ENCODE measurements at places on chromosomes 6 and 20. TPM values are rescaled to one million over a fixed set of nuclear protein-coding genes. Genes with fewer than 3 reads are reported as not detected.

Gene HTR1E
- not detected for total RNA-seq

Gene SIRPA
- 22.8 TPM for total RNA-seq

Gene UBE2J1
- 15.5 TPM for total RNA-seq

Gene NFATC2
- total RNA-seq, result 9.3 TPM

Gene KCNK15
- total RNA-seq, result 0.79 TPM

Gene NKX2-2
- not detected for total RNA-seq

Gene RIMS4
- total RNA-seq, result 1.8 TPM

Gene CCN5
- 27.5 TPM for total RNA-seq

Gene PRSS16
- 3.2 TPM for total RNA-seq

Gene C6orf58
- total RNA-seq, result not detected

Gene TSBP1
- total RNA-seq, result not detected

Gene MAN1A1
- total RNA-seq, result not detected

Gene RWDD1
- 34.7 TPM for total RNA-seq

Gene RALGAPB
- 18.2 TPM for total RNA-seq

Gene CCDC170
- total RNA-seq, result 0.12 TPM

Gene CPXM1
- total RNA-seq, result not detected

Gene FAM110A
- total RNA-seq, result 10.3 TPM

Gene GSTA3
- not detected for total RNA-seq

Gene SIRPB1
- 0.29 TPM for total RNA-seq

Gene FKBP5
- 117 TPM for total RNA-seq

Gene L3MBTL3
- total RNA-seq, result 2.0 TPM

Gene CFAP61
- total RNA-seq, result 0.16 TPM

Gene COX4I2
- not detected for total RNA-seq

Gene C6orf132
- 2.5 TPM for total RNA-seq

Gene SNPH
- 4.2 TPM for total RNA-seq

Gene CRISP3
- total RNA-seq, result not detected

Gene CAGE1
- total RNA-seq, result not detected

Gene CGA
- 0.23 TPM for total RNA-seq

Gene CCDC167
- 43.5 TPM for total RNA-seq

Gene SLC32A1
- total RNA-seq, result not detected

Gene RFX6
- total RNA-seq, result not detected

Gene IMPG1
- total RNA-seq, result not detected

Gene MOG
- total RNA-seq, result not detected

Gene BIRC7
- 2.3 TPM for total RNA-seq

Gene ZNF184
- total RNA-seq, result 2.8 TPM

Gene AURKA
- total RNA-seq, result 105 TPM

Gene MAS1
- not detected for total RNA-seq

Gene LGSN
- 2.7 TPM for total RNA-seq

Gene ARMC2
- total RNA-seq, result 2.8 TPM

Gene OGFRL1
- 4.7 TPM for total RNA-seq

All from A549 treated with Mapracorat at 1 μM for 4 hours (cell line).